Pancreas (tissue), 10 donors: ENCODE measurements at places on chromosomes 16 and 17. TPM values are rescaled to one million over a fixed set of nuclear protein-coding genes. Genes with fewer than 3 reads are reported as not detected.

DNA sequence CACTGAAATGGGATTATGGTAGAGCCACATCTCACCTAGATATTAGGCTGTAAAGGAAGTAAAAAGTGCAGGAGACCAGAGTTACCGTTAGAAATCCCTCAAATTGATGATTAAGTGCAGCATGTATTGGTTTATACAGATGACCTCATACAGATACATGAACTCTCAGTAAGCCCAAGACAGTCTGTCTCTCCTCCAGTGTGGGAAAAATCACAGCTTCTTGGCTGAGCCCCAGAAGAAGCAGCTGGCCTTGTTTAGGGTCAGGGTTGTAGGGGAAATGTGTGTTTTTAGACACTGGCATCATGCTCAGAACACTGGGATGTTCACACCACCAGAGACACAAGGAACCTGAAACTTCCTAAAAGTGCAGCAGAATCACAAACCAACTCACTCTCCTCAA lies 135.9 kb downstream of the KATNIP start:
- no peak for DNase-seq

- no peak for DNase-seq
These were observed 109.6 kb downstream of the KCNJ2 start for GRCh38 chr17:70278844-70279462.

GRCh38 chr16:2902337-2903130 lies 9.2 kb upstream of the FLYWCH1 start:
- no peak for DNase-seq

DNA sequence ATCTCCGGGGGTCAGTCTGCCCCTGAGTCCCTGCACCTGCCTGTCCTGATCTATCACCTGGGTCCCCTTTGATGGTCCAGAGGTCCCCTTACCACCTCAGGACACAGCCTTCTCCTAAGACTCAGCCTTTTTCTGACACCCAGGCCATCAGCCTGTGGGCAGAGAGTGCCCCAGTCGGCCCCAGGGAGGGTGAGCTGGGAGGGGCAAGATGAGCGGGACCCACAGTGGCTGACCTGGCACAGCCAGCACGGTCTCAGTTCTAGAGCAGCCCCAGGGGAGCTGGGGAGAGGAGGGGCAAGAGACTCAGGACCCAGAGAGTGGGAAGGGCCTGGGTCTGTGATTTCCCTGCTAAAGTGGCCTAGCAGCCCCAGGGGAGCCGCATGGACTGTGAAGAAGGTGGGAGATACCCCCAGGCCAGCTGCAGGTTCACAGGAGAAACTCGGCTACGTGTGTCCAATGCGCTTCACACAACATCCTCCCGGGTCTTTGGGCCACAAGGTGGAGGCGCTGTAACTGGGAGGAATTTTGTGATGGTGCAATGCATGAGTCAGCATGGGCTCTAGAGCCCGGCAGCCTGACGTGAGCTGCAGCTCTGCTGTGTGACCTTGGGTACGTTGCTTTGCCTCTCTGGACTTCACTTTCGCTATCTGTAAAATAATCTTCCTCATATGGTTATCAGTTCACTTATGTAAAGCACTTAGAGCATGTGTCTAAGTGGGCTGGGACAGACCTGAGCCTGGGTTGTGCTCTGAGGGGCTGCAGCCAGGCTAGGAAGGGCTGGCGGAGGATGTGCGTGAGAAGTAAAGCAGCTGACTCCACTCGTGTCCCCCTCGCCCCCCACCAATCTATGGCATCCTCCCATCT lies 67.2 kb upstream of the LHX1 start:
- no peak for DNase-seq

DNA sequence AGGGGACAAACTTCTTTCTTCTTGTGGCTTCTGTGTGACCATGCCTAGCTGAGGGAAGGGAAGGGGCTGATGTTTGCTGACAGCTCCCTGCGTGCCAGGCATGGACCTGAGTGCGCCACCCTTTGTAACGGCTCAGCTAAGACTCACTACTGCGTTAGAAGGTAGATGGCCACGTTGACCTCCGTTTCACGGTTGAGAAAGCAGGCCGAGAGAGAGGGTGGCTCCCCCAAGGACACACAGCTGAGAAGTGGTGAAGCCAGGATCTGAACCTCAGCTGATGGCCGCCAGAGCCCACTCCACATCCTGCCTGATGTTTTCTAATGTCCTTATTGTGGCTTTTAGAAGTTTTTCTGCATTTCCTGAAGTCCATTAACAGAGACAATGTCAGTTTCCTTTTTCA lies 45.1 kb downstream of the RGS9 start:
- no peak for DNase-seq

Gene SPATA2L
- total RNA-seq: 12.1 TPM

Gene RASD1
- total RNA-seq: 4.9 TPM

GRCh38 chr16:4694642-4695451 lies 1.5 kb downstream of the NUDT16L1 start:
- DNase-seq: peak; percentile 58

- no peak for DNase-seq
These were observed 30.6 kb downstream of the KCNJ16 start for GRCh38 chr17:70105641-70106040.

Gene TTYH2
- 13.8 TPM for total RNA-seq

GRCh38 chr16:5036228-5037156 lies 2.8 kb upstream of the NAGPA start:
- no peak for DNase-seq

DNA sequence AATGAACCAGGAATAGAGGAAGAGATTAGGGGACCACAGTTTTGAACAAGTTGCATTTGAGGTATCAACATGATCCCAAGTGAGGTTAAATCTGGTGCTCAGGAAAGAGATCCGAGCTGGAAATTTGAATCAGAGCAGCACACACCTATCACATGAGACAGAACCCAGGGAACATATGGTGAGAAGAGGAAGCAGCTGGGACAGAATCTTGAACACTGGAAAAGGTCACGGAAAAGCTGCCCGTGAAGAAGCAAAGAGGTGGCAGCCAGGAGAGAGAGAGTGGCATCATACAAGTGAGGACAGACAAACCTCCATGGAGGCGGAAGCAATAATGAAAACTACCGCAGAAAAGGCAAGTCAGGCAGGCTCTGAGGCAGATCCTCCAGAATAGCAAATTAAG lies 36.1 kb downstream of the USP31 start:
- no peak for DNase-seq

Gene TAT
- 0.20 TPM for total RNA-seq

- no peak for DNase-seq
These were observed 52.1 kb downstream of the BANP start for GRCh38 chr16:88003316-88003715.

Gene RAB37
- total RNA-seq: 0.95 TPM

Gene CXCL16
- 11.6 TPM for total RNA-seq

DNA sequence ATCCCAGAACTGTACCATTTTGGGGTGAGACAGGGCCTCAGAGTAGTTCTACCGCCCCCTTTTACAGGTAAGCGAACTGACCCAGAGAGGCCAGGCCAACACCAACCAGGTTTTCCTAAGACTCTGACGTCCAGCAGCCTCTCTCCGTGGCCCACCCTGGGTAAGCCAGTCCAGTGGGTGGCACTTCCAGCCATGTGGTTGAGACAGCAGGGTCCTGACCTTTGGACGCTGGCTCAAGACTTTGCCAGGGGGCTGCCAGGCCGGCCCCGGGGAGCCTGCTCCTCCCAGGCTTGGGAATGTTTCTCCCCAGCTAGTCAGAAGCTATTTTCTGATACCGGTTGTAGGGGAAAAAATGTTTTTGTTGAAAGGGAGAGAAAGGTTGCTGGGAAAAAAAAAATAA lies 16.9 kb downstream of the GPRC5C start:
- peak; percentile 12 for DNase-seq

GRCh38 chr16:1993731-1994131 lies 4.0 kb downstream of the SYNGR3 start:
- no peak for DNase-seq

GRCh38 chr17:43814714-43815113 lies 18.2 kb downstream of the MPP3 start:
- no peak for DNase-seq

Gene CCL1
- not detected for total RNA-seq

DNA sequence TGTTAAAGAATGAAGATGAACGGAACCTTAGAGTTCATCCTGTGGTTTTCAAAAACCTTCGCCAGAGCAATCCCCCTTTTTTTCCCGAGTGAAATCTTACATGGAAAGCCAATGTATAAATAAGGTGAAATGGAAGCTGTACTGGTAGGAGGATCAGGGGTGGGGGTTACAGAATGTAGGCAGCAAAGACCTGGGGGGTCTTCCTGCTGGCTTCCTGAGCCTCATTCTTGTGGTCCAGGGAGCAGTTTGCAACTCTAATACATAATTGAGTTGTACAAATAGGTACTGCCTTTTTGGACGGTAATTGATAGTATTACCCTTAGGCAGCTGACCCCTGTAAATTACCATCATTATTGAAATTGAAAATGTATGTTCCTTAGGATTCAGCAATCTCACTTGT lies 34.1 kb downstream of the KSR1 start:
- no peak for DNase-seq

Gene SPATA20
- total RNA-seq: 36.9 TPM

Gene ACBD4
- 11.3 TPM for total RNA-seq

- no peak for DNase-seq
These were observed 40.0 kb upstream of the CCR7 start for GRCh38 chr17:40605306-40605705.

Gene SDR42E2
- not detected for total RNA-seq

- DNase-seq: no peak
These were observed 68.9 kb downstream of the SNX11 start for GRCh38 chr17:48176471-48176855.

GRCh38 chr16:84062734-84063640 lies 20.4 kb upstream of the SLC38A8 start:
- peak; percentile 57 for DNase-seq

Gene AARS1
- 32.6 TPM for total RNA-seq

DNA sequence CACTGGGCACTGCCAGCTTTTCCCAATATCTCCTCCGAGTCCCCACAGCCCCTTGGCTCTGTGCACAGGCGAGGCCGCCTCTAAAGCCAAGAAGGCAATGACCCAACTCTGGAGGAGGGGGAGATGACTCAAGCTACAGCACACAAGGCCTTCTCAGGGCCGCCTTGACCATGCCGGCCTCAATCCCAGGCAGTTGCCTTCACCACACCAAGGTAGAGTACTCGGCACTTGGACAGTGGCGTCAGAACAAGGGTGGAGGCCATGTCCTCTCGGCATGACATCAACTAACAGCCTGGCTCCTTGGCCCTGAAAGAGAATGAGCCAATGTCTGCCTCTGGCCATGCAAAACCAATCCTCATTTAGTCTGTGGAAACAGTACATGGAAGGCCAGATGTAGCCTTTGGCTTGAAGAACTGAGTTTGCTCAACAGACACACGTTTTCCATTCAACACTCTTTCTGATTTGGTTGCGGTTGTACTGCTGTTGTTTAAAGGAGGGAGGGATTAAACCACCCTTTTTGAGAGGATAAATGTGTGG lies 139.6 kb downstream of the XYLT1 start:
- DNase-seq: no peak

DNA sequence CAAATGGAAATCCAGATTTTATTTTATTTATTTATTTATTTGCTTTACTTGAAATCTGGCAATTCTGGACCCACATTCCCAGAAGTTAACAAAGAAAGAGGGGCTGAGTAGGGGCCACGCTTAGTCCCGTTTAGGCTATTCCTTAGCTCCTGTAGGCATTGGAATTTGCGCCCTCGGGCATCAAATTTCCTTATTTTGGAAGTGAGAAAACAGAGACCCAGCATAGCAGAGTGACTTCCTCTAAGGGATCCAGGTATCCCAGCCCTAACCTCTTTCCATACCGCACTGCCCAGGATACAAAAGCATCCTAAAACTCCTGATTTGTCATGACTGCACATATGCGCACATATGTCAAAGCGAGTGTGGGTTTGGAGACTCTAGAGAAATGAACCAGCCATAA lies 19.0 kb upstream of the SMG1 start:
- DNase-seq: no peak

Gene MAP2K6
- 12.9 TPM for total RNA-seq

Gene ODAD4
- total RNA-seq: 0.32 TPM

DNA sequence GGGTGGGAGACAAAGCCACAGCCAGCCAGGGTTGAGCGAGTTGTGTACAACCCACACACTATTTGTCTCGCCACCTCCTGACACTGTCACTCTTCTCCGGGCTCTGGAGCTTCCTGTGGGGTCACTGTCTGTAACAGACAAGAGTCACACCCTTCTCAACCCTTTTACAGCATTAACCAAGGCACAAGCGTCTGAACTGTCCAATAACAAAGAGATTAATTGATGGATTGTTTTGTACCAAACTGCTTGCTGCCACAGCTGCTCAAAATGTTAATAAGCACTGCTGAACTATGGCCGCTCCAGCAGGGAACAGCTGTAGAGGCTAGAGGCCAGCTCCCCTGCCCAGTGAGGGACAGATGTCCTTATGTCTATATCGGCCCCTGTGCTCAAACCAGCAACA lies 25.2 kb upstream of the HYDIN start:
- DNase-seq: no peak

DNA sequence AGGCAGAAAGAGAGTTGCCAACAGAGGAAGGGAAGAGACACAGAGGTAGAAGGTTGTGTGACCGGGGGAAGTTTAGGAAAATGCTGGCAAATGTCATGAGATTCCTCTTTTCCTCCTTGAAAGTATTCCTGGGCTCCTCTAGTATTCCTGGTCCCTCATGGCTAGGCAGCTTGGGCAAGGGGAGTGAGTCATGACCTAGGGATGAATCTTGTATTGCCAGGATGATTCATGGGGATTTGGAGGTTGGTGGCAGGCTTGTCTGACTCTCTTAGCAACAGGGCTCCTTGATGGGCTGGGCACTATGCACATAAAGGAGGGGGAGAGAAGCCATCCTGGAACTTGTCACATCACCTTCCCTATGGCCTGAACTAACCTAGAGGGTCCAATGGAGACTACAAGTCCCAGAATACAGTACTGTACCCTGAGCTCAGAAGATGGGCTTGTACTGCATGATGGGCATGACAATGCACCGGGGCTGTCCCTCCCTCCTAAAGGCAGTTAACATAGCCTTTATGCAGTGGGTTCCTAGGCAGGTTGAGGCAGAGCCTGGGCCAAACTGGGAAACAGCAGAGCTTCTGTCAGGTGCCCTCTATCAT lies 2.1 kb upstream of the SEZ6 start:
- no peak for DNase-seq

DNA sequence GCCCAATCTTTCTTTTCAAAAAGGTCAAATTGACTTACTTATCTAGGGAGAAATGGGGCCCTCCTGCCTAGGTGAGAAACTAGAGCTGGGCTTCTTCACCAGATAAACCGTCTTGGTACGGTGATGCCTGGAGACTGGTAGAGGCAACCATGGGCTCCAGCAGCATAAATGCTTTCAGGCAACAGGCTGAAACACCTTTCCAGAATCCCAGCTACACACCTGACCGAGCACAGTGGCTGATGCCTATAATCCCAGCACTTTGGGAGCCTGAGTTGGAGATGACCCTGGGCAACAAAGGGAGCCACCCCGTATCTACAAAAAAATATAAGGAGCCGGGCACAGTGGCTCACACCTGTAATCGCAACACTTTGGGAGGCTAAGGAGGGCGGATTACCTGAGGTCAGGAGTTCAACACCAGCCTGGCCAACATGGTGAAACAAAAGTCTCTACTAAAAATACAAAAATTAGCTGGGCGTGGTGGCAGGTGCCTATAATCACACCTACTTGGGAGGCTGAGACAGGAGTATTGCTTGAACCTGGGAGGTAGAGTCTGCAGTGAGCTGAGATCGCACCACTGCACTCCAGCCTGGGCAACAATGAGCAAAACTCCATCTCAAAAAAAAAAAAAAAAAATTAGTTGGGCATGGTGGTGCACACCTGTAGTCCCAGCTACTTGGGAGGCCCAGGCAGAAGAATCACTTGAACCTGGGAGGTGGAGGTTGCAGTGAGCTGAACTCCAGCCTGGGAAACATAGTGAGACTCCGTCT lies 8.0 kb downstream of the TRAF4 start:
- no peak for DNase-seq
